Esophagus muscularis mucosa (tissue), 4 donors: ENCODE measurements at places on chromosomes 12 and 14.

GRCh38 chr14:31106768-31107167 lies 80.6 kb upstream of the STRN3 start:
- no peak for DNase-seq

DNA sequence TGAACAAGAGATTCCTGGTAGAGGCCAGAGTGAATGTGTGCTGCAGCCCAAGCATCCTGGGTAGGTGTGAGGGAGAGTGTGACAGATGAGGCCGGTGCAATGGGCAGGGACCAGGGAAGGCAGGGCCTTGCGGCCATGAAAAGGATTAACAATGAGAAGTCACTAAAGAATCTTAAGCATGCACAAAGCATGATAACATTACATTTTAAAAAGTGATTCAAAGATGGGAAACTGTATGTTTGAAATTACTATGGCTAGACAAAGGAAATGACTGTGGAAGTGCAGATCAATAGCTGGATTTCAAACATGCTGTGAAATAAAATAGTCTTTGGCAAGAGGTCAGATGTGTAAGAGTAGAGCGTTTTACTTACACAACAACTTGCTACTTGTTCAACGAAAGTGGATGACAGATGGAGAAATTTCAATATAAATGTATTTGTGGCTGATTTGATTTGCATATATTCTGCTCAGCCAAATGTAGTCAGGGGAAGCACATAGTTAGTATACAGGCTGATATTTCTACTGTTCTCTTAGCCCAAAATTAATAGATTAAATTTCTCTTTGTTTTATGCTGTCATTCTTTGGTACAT lies 175.5 kb downstream of the CCDC59 start:
- DNase-seq, result no peak

GRCh38 chr12:94544355-94544754 lies 84.7 kb upstream of the CEP83 start:
- DNase-seq, result no peak

DNA sequence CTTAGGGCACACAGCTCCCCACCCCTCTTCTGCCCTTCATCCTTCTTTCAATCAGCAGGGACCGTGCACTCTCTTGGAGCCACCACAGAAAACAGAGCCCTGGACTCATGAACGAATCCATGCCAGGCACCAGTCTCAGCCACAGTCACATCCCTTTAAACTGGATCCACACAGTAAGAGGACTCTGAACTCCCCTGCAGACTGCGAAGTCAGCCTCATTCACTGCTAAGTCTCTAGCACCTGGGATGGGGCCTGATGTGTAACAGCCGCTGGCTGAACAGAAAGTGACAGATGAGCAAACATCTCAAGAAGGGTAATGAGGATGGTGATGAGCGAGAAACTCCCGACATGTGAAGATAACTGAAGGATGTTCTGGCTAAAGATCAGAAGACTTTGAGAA lies 45.8 kb upstream of the IQSEC3 start:
- DNase-seq, result no peak

- DNase-seq, result no peak
These were observed 198.9 kb downstream of the BMP4 start for GRCh38 chr14:53757732-53758131.

DNA sequence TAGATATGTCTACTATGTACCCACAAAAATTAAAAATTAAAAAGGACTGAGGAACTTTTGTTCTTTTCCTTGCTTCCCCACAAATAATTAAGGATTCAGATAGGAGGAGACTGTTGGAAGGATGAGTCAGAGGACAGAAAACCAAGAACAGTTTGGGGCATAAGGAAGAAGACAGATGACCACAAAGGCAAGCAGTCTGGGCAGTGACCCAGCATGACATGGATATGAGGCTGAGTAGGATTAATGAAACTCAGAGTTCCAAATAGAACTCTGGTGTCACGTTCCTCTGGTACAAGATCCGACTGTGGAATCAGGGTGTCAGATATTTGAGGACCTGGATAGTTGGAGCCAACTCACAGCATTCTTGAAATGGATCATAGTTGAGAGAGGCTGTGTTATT lies 89.3 kb upstream of the SLC38A4 start:
- no peak for DNase-seq

- DNase-seq, result no peak
These were observed 106.4 kb downstream of the GPR135 start for GRCh38 chr14:59358784-59359183.

DNA sequence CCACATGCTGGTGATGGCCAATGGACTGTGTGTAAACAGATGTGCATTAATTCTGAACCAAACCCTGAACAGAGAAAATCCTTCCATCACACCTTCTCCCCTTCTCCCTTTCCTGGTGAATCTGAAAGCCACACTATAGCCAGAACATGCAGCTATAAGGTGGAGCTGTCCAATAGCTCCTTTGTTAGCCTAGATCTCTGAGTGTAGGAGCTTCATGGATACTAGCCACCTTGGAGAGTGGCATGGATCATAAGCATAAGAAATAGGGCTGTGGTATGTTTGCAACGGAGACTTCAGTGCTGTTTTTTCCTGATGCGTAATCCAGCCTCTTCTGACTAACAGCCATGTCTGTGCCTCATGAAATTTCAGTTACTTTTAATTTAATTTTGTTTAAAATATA lies 364.5 kb downstream of the BTG1 start:
- DNase-seq, result no peak

- no peak for DNase-seq
These were observed 325.1 kb downstream of the ALG10 start for GRCh38 chr12:34347367-34347766.

DNA sequence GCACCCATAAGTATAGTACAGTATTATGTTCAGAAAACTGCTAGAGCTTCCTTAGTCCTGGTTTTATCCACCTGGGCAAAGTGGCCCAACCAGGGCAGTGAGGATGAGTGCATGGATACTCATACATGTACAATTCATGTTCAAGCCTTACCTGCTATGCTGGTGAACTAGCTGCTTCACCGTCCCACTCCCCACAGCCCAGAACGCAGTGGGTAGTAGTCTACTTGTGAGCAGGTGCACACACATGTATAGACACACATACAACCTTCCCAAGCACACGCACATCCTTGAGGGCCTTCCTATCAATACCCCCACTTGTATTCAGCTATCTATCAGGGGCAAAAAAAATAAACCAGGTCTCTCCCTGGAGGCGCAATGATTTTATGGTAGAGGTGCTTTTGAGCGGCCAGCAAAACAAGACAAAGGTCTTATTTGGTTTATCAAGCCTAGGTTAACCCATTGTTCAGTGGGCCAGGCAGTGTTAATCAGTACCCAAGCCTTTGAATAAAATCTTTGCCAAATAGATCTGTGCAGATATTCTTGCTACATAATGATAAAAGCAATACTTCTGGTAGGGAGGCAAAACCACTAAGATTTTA lies 69.8 kb downstream of the ZFP36L1 start:
- DNase-seq, result no peak

DNA sequence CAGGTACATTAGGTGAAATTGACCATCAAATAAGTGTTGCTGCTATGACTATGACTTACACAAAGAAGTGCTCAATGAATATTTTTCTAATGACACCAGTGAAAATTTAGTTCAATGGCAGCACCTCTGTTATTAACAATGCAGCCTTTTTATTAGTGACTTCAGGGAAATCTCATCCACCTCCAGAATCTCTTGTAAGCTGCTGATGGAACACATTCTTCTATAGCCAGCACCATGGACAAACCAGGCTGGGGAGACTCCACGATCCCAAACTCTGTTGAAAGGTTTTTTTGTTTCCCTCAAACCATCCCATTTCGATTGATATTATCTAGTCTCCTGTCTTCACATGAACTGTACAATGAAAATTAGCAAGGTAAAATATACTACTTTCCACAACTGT lies 265.9 kb downstream of the ITPR2 start:
- DNase-seq, result no peak

DNA sequence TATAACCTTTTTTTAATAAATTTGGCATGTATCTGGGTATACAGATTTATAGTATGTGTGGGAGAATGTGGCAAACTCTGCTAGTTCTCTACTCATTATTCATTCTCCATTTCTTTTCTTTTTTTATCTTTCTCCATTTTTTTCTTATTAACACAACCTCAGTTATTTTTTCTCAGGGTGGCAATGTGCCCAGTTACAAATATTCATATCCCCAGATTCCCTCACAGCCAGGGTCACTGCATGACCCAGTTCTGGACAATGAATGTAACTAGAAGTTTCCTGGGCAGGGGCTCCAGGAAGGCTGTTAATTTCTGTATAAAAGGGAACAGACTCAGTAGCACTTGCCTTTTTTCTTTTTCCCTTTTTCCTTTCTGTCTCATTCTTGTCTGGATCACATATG lies 95.6 kb downstream of the VCPKMT start:
- no peak for DNase-seq

DNA sequence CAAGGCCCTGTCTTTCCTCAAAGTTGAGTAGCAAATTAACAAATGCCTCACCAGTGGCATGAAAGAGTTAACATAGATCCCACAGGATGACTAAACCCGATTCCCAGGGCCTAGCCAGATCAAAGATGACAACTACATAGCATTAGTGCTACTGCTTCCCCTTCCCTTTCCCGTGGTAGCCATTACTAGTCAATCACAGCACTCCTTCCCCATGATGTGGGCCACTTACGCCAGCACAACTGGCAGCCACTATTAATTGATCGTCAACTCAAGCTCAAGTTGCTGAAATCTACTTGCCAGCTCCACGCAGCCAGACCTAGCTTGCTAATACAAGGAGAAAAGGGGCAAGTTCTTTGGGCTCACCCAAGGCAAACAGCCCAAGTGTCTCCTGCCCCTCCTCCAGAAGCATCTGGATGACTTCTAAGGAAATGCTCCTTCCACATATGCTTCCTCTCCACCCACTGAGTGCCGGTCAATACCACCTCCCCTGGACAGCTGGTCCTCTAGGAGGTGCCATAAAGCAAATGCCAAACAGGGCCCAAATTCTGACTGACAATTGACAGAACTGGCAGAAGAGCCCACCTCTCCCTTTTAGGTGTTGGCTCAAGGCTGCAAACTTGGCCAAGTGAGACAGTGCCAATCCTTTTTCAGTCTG lies 72.6 kb downstream of the NUAK1 start:
- peak; percentile 68 for DNase-seq

DNA sequence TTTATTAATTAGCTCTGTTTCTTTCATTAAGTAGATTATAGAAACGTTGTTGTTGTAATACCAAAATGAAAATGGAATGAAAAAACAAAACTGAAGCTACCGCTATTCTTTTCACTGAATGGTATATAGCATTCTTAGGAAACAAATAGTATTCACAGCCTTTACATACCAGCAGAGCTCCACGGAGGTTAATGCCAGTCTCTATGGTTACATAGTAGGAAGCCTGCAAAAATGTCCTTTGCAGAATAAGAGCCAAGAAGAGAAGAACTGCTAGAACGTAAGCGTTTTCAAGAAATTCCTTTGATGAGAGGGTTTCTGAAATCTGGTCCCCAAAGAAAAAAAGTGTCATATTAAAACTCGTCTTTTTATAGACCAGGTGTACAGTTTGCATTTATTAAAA lies 30.6 kb downstream of the ABCC9 start:
- DNase-seq, result no peak

DNA sequence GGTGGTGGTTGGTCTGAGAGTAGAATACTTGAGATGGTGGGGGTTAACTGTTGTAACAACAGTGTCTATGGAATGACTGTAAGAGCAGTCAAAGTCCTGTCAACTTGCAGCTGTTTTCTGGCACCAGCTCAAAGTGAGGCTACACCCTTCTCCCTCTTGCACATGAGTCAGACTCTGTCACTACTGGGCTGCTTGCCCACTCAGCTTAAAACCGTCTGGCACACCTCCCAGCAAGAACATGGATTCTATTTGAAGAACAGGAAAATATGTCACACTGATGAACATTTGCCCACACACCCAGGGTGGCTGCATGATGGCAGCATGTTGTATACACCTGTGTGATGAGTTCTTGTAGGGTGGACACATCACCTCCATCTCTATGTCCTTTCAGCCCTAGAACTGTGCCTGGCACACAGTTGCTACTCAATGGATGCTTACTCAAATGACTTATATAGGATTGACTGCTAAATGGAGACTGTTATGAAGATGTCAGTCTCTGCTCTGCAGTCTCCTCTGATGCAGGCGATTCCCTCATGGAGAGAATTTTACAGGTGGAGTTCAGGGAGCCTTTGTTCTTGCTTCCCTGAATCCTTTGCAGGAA lies 19.3 kb upstream of the SERPINA6 start:
- peak; percentile 97 for DNase-seq

DNA sequence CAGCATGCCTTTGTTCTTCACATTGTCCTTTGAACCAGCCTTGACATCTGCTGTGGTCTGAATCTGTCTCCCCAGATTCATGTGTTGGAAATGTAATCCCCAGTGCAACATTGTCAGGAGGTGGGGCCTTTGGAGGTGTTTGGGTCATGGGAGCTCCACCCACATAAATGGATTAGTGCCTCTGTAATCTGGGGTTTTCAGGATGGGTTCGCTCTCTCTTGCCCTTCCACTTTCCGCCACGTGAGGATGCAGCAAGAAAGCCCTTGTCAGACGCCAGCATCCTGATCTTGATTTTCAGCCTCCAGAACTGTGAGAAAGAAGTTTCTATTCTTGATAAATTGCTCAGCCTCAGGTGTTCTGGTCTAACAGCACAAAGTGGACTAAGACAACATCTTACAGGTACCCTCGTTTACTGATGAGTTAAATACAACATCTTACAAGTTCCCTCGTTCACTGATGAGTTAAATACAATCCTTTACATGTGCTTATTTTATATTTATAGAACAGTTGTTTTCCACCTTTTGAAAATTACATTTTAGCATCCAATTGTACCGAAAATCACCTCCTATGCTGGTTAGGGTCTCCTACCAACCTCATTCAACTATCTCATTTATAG lies 54.4 kb upstream of the RIMBP2 start:
- no peak for DNase-seq

GRCh38 chr12:16785524-16785923 lies 179.6 kb upstream of the LMO3 start:
- no peak for DNase-seq

GRCh38 chr14:32629236-32629635 lies 300.1 kb downstream of the AKAP6 start:
- no peak for DNase-seq

DNA sequence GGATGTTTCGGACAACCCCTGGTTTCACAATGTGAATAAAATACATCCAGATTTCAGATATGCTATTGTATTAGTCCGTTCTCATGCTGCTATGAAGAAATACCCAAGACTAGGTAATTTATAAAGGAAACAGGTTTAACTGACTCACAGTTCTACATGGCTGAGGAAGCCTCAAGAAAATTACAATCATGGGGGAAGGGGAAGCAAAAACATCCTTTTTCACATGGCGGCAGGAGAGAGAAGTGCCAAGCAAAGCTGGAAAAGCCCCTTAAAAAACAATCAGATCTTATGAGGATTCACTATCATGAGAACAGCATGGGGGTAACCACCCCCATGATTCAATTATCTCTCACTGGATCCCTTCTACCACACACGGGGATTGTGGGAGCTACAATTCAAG lies 451.7 kb downstream of the MDGA2 start:
- DNase-seq, result no peak

DNA sequence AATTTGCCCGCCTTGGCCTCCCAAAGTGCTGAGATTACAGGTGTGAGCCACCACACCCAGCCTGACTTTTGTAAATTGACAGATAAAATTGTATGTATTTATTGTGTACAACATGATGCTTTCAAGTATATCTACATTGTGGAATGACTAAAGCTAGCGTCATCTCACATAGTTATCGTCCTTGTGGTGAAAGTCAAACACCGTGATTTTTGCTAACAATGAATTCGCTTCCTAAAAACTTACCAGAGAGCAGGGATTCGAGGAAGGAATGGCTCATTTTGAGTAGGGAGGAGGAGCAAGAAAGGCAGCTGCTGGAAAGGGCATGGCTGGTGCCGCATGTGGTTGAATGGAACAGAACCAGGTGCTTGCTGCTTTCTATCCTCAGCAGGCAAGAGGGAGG lies 85.4 kb downstream of the LGMN start:
- no peak for DNase-seq

GRCh38 chr12:117228239-117228638 lies 38.0 kb upstream of the FBXO21 start:
- DNase-seq, result no peak
